CD8-positive, alpha-beta T cell (primary cell): ENCODE measurements at places on chromosomes 5 and 9.

GRCh38 chr5:77774981-77775789 is 954 bp downstream of the TBCA start:
- DNase-seq, result no peak

DNA sequence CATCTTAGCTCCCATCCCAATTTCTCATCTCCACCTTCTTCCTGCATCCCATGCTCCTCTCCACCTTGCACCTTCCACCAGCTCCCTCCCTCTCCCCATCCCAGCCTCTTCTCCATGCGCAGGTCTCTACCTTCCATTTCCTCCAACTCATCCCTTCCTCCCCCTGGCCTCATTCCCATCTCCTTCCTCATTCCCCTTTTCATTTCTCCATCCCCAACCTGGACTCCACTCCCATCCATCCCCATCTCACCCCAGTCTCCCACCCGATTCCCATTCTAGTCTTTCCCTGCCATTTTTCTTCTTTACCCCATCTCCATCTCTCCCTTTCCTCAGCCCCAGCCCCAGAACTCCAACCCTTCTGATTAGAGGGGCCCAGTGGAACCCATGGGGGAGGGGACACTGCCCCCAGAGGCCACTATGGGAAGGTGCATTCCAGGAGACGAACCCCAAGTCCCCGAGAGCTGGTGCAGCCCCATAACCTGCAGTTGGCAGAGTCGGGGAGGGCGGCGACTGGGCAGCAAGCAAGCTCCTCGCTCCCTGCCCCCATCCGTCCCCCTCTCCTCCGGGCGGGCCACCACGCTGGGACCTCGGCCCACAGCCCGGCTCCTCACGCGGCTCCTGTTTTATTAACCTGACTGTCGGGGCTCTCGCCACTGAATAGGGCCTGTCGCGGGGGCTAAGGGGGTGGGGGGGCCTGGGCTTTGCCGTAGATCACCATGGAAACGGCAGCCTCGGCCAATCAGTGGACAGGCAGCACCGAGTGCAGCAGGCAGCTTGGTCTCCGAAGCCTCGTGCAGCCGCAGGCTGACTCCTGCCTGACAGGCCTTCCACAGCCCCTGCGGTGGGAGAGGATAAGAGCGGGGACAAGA is 66.7 kb downstream of the PCDH1 start:
- no peak for DNase-seq

GRCh38 chr5:67680099-67680498 is 483.5 kb upstream of the CD180 start:
- no peak for DNase-seq

GRCh38 chr9:21856301-21857094 is 54.1 kb downstream of the MTAP start:
- no peak for DNase-seq

DNA sequence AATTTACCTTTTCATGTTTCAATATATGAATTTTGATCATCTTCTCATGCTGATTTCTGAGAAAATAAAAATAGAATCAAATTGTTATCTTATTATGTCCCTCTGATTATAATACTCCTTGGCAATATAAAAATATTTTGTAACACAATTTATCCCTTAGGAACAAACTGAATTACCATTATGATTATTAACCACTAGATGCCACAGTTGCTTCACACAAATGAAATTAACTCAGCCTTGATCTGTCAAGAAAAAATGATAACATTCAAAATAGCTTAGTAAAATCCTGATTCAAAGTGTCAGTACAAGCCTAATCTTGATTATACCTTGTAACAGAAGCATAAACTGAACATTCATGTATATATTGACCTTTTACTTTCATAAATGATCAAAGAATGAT is 4.8 kb upstream of the CHSY3 start:
- DNase-seq, result peak; percentile 3

DNA sequence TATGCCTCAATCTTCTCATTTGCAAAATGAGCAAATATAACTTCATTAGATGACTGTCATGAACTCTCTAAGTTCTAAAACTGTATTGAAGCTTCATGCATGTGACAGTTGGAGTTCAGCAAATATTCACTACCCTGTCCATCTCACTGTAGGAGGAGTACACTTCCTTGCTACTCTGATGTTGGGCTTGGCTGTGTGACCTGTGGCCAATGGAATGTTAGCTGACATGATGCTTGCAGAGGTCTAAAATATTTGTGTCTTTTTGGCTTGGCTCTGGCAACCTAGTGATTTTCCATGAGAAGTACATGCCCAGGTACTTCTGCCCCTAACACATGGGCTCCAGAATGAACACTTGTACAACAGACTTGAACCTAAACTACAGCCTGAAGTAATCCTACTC is 203.1 kb upstream of the ANKH start:
- no peak for DNase-seq

- DNase-seq, result no peak
Measured at GRCh38 chr9:129406278-129407225, 214.3 kb downstream of the C9orf50 start.

DNA sequence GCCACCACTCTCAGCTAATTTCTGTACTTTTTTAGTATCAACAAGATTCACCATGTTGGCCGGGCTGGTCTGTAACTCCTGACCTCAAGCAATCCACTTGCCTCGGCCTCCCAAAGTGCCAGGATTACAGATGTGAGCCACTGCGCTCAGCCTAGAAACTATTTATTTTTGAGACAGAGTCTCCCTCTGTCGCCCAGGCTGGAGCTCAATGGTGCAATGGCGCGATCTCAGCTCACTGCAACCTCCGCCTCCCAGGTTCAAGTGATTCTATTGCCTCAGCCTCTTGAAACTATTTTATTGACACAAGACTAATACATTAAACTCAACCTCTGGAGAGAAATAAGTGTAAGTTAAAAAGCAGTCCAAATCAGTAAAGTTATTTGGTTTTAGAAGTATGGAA is 34.0 kb downstream of the IL6ST start:
- DNase-seq, result no peak

GRCh38 chr5:74296685-74297408 is 343.7 kb downstream of the ENC1 start:
- DNase-seq, result no peak

DNA sequence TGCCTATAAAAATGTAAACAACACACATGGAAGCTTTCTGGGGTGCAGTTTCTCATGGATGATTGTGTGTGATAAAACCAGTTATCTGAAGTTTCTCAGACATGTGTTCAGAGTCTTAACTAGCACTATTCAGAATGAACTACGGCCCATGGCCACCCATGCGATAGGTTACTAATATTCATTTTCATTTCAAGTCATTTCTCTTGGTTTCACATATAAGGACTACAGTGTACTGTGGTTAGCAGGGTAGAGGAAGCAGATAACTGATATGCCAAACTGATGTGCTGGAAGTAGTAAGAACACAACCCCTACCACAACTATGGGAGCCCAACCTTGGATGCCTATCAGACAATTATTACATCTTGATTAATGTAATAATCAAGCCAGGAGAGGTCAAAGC is 372.1 kb downstream of the DTWD2 start:
- DNase-seq, result no peak

DNA sequence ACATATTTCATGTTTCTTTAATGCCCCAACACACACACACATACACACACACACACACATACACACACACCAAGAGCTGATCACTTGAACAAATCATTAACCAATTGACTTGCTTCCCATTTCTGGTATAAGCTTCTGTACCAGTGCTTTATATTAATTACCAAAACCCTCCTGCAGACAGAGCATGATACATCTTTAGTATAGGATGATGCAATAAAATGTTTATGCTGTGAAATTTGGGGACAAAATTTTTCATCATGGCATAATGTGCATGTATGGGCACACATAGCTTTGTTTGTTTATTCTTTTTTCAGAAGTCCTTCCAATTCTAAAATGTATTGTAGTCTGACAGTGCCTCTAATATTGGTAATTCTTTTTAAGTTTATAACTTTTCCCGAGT is 34.5 kb downstream of the SLC1A3 start:
- DNase-seq, result no peak

- DNase-seq, result no peak
Measured at GRCh38 chr5:67695369-67695768, 498.8 kb upstream of the CD180 start.

DNA sequence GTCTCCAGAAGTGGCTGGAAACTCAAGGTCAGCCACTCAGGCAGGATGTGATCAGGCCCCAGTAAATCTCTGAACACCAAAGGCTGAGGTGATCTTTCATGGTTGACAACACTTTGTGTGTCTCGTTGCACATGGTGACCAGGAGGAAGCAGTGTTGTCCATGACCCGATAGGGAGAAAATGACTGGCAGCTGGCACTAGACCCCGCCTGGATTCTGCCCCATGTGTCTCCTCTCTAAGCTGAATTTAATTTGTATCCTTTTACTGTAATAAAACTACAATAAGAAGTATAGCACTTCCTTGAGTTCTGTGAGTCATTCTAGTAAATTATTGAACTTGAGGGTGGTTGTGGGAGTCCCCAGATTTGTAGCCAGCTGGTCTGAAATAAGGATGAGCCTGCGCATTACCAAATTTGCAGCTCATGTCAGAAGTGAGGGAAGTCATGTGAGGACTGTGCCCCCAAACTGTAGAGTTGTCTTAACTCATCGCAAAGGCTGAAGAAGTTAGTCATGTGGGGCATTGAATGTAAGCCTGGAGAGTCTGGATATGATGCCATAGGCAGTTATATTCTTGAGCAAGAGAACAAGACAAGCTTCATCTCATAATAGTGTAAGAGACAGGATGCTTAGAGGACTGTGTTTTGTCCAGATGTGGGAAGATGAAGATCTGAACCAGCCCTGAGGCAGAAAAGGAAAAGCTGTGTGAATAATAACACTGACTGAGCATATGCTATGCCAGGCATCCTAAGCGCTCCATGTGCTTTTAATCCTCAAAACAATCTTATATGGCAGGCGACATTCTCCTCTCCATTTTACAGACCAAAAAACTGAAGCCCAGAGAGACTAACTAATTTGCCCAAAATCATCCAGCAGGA is 55.9 kb downstream of the TMEM215 start:
- DNase-seq, result no peak

DNA sequence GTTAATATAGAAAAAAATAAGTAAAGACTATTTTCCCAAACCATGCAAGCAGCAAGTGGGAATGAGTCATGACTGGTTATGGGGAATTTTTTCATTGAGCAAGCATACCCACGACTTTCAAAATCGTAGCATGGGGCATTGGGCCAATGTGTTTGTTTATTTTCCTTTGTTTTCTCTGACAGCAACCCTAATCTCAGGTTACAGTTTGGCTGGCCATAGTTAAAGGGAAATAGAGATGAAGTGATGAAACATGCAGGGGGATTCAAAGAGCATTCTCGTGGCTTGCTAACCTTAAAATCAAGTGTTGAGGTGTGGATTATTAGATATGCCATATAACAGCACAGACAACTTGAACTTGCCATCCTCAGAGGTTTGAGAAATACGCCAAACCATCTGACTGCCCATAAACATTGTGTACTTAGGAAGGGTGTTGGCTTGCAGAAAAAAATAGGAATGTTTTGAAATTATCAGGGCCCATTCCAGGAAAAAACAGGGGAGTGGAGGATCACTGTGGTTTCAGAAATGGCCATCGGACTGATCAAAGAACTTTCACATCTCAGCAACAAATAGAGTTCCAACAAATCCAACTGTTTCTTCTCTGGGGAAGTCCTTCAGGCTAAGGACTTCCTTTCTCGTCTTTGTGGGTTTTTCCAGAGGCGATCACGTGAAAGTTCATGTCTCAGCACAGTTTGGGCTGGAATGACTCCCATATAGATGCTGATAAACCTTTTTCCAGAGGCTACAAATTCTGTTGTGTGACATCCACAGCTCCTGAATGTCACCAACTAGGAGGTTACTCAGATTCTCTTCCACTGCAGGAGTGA is 259.1 kb downstream of the SYK start:
- DNase-seq, result peak; percentile 3
